ENCODE measurements at places on chromosomes 1 and 21. TPM values are rescaled to one million over a fixed set of nuclear protein-coding genes. Genes with fewer than 3 reads are reported as not detected.
A peak's percentile ranks its signal among the peaks of the same experiment; 100 is the strongest.

- H3K27me3 ChIP-seq: no peaks in the 10 kb centered on the region
- no peaks in the 10 kb centered on the region for H3K4me1 ChIP-seq
- no peak overlapping the region for H3K4me3 ChIP-seq
- no peak for DNase-seq
Observed at GRCh38 chr1:244887281-244887680, 22.9 kb upstream of the HNRNPU start.

DNA sequence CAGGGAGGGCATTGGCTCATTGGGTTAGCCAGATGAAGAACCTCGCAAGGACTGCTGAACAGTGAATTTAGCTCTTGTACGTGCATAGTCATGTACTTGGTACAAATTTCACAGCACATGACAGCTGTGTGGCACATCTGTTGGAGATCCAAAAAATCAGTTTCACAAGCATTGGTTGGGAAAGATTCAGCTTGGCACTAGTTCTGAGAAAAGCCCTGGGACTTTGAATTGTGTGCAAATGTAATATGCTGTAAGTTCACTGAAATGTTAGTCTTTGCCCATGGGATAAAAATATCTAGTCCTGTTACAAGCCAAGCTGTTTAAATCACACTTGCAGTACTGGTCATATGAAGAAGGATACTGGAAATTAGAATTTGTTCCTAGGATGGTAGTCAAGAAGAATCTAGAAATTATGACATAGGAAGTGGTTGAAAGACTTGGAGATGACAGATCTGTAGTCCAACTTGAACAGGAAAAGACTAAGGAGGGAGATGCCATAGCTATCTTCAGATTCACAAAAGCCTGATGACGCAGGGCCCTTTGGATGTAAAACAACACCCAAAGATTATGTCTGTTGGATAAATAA lies 19.2 kb downstream of the LAMC2 start:
- H3K27ac ChIP-seq: no peak overlapping the region
- no peaks in the 10 kb centered on the region for H3K4me1 ChIP-seq
- H3K27me3 ChIP-seq: no peaks in the 10 kb centered on the region
- no peak overlapping the region for H3K4me3 ChIP-seq
- H3K36me3 ChIP-seq: no peaks in the 10 kb centered on the region
- no peak for DNase-seq

GRCh38 chr1:98077691-98078090 lies 156.9 kb upstream of the DPYD start:
- H3K36me3 ChIP-seq: no peaks in the 10 kb centered on the region
- no peaks in the 10 kb centered on the region for H3K4me1 ChIP-seq
- no peaks in the 10 kb centered on the region for H3K27me3 ChIP-seq
- no peak for DNase-seq
- H3K27ac ChIP-seq: no peak overlapping the region

DNA sequence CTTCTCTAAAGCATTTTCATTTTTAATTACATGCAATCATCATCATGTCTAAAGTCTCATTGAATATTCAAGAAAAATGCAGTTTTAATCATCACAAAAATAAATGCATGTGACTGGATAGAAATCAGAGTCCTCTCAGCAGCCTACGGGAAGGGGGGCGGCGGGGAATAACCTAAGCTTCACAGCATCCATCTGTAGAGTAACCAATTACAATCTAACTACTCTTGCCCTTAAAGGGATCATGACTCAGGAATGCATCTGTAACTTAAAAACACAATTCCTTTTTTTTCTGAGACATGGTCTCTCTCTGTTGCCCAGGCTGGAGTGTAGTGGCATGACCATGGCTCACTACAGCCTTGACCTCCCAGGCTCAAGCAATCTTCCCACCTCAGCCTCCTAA lies 22.6 kb downstream of the MTF1 start:
- H3K36me3 ChIP-seq: peaks cover 58% of the 10 kb centered on the region
- no peak for DNase-seq
- H3K27me3 ChIP-seq: no peaks in the 10 kb centered on the region
- H3K4me3 ChIP-seq: no peak overlapping the region

DNA sequence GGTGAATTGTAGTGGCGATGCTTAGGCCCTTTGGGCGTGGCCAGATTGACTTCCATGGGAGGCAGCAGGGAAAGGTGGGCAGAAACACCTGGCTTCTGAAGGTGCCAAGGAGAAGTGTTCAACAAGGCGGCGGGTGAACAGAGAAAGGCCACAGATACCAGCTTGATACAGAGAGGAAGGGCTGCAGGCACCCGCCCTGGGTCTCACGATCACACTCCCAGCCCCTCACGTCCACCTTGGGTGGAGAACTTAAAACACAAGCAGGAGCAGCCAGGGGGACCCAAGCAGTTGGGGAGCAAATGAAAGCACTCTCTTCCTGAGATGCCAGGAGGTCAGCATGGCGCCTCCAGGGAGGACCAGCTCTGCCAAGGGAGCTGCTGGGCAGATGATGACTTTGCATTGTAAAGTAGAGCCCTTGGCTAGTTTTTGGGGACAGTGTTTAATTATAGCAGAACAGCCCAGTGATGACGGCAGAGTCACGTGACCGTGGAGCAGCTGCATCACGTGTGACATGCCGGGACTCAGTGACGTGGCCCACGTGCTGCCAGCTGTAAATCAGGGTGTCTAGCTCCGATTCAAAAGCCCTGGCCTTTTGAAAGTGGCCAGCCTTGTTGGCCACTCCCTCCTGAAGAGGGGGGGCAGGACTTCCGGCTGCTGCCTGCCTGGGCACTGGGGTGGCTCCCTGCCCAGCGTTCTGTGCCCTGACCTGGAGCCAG lies 19.0 kb downstream of the SLC37A1 start:
- H3K4me1 ChIP-seq: peaks cover 32% of the 10 kb centered on the region
- H3K4me3 ChIP-seq: no peak overlapping the region
- DNase-seq: peak; percentile 84
- no peak overlapping the region for H3K27ac ChIP-seq
- no peaks in the 10 kb centered on the region for H3K27me3 ChIP-seq

GRCh38 chr1:48785869-48786268 lies 9.2 kb upstream of the BEND5 start:
- H3K36me3 ChIP-seq: no peaks in the 10 kb centered on the region
- no peaks in the 10 kb centered on the region for H3K27me3 ChIP-seq
- DNase-seq: no peak

GRCh38 chr1:155136748-155137147 lies 1.1 kb downstream of the SLC50A1 start:
- peaks cover 70% of the 10 kb centered on the region for H3K4me1 ChIP-seq
- peak overlapping the region; percentile 66 for H3K4me3 ChIP-seq
- DNase-seq: no peak
- H3K27me3 ChIP-seq: no peaks in the 10 kb centered on the region

OLFM3 gene
- total RNA-seq: not detected

- H3K4me1 ChIP-seq: peaks cover 22% of the 10 kb centered on the region
- H3K27me3 ChIP-seq: no peaks in the 10 kb centered on the region
- peak overlapping the region; percentile 42 for H3K27ac ChIP-seq
- no peaks in the 10 kb centered on the region for H3K36me3 ChIP-seq
- no peak for DNase-seq
- no peak overlapping the region for H3K4me3 ChIP-seq
Observed at GRCh38 chr1:183841950-183842794, 37.3 kb downstream of the RGL1 start.

GBP5 gene
- total RNA-seq: 24.5 TPM

GRCh38 chr1:155272466-155273342 lies 600 bp downstream of the CLK2 start:
- H3K27me3 ChIP-seq: no peaks in the 10 kb centered on the region
- DNase-seq: no peak
- peaks cover 23% of the 10 kb centered on the region for H3K36me3 ChIP-seq
- H3K4me3 ChIP-seq: peak overlapping the region; percentile 64
- H3K4me1 ChIP-seq: peaks cover 19% of the 10 kb centered on the region

DNA sequence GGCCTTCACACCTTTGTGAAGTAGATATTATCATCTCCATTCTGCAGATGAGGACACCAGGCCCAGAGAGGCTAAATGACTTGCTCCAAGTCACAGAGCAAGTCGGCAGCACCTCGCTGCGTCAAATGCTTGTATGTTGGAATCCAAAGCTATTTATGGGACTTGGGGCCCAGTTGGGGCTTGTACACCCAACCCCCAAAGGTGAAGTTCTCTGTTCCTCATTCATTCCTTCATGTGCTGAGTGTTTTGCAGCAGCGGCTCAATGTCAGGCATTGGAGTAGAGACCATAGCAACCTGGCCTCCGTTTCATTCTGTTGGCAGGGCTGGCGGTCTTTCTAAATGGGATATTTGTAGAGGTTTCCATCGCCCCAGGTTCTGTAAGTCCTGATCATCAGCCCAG lies 113.4 kb upstream of the SLC25A33 start:
- H3K4me1 ChIP-seq: peaks cover 14% of the 10 kb centered on the region
- H3K27ac ChIP-seq: no peak overlapping the region
- no peak overlapping the region for H3K4me3 ChIP-seq
- no peak for DNase-seq

DNA sequence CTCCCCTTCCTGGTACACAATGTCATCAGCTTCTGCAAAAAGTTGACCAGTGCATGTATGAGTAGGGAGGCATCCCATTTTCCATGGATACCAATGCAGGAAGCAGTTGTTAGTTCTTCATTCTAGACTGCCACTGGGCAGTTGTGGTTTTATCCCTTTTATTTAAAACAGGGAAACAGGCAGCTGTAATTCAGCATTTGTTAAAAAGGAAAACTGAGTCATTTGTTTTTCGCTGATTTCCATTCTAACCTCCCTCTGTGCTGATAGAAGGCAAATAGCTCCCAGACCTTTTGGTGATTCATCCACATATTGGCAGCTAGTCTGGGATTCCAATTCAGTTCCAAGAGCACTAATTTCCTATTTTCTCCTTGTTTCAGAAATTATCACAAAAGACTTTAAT lies 21.1 kb upstream of the ABCA4 start:
- no peak overlapping the region for H3K27ac ChIP-seq
- H3K36me3 ChIP-seq: no peaks in the 10 kb centered on the region
- no peak overlapping the region for H3K4me3 ChIP-seq

DNA sequence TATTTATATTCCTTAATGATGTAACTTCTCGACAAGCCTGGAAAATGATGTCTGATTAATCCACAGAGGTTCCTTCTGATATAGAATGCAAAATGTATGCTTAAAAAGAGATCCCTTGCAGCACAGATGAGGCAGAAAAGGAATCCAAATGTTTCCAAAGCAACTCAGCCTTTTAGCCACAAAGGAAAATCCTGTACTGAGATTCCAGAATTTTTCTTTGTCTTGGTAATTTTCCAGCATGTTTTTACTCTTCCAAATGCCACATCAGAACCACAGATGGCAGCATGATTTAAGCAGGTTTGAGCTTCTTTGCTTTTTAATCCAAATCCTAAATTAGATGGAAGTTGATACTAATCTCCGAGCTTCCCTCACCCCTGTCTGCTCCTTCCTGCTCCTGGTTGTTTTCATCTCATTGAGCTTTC lies 176.4 kb upstream of the PALMD start:
- no peak overlapping the region for H3K27ac ChIP-seq
- no peak for DNase-seq
- H3K4me3 ChIP-seq: no peak overlapping the region
- no peaks in the 10 kb centered on the region for H3K36me3 ChIP-seq
- no peaks in the 10 kb centered on the region for H3K4me1 ChIP-seq
- H3K27me3 ChIP-seq: no peaks in the 10 kb centered on the region

GRCh38 chr1:208071435-208072031 lies 160.6 kb upstream of the CD34 start:
- H3K27me3 ChIP-seq: no peaks in the 10 kb centered on the region
- no peaks in the 10 kb centered on the region for H3K4me1 ChIP-seq
- H3K4me3 ChIP-seq: no peak overlapping the region
- no peak for DNase-seq
- peaks cover 96% of the 10 kb centered on the region for H3K36me3 ChIP-seq

ATF6 gene
- 35.7 TPM for total RNA-seq

- DNase-seq: no peak
- no peaks in the 10 kb centered on the region for H3K36me3 ChIP-seq
- no peak overlapping the region for H3K4me3 ChIP-seq
Observed at GRCh38 chr21:23131177-23131576, 2133.0 kb downstream of the NCAM2 start.

GRCh38 chr1:84888753-84889152 lies 4.3 kb downstream of the LPAR3 start:
- H3K27ac ChIP-seq: no peak overlapping the region
- DNase-seq: no peak
- peaks cover 16% of the 10 kb centered on the region for H3K27me3 ChIP-seq
- H3K36me3 ChIP-seq: no peaks in the 10 kb centered on the region
- H3K4me1 ChIP-seq: peaks cover 14% of the 10 kb centered on the region

SHE gene
- total RNA-seq: 28.9 TPM

CACHD1 gene
- total RNA-seq: 26.3 TPM

SPRR2F gene
- total RNA-seq: not detected

DNA sequence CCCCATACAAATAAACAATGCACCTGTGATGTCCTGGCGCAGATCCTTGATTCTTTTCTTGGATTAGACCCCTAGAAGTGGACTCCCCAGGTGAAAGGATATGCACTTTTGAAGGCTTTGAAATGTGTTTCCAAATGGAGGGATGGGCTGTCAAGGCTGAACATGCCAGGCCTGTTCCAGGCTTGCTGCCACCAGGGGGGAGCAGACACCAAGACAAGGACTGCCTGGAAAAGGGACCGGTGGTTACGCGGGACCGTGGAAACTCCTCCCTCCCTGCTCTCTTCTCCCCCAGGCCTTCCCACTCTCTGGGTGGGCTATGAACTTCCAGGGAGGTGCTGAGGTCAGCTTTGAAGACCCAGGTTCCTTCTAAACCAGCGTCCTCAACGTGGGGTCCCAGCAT lies 12.7 kb downstream of the C1QB start:
- no peak for DNase-seq
- no peaks in the 10 kb centered on the region for H3K27me3 ChIP-seq
- H3K27ac ChIP-seq: no peak overlapping the region
- no peak overlapping the region for H3K4me3 ChIP-seq
- no peaks in the 10 kb centered on the region for H3K4me1 ChIP-seq
- no peaks in the 10 kb centered on the region for H3K36me3 ChIP-seq

OR2W3 gene
- total RNA-seq: 5.3 TPM

- H3K36me3 ChIP-seq: peaks cover 29% of the 10 kb centered on the region
- DNase-seq: no peak
- H3K4me3 ChIP-seq: peak overlapping the region; percentile 52
- H3K27ac ChIP-seq: peak overlapping the region; percentile 100
- H3K27me3 ChIP-seq: no peaks in the 10 kb centered on the region
- peaks cover 24% of the 10 kb centered on the region for H3K4me1 ChIP-seq
Observed at GRCh38 chr1:25247829-25248754, 838 bp upstream of the RSRP1 start.

DNA sequence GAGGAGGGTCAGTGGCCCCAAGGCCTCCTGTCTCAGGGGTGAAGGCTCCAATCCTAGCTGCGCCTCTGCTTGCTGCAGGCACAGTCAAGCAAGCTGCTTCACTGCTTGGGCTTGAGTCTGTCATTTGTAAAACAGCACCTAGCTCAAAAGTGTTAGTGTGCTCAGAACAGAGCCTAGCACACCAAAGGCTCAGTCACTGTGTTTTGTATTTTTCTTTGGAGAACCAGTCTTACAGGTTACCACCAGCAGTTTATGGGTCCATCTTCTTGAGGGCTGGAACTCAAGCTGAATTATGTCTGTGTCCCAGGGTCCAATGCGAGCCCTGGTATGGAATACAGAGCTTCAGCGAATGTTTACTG lies 113.6 kb downstream of the DMRTB1 start:
- H3K27me3 ChIP-seq: no peaks in the 10 kb centered on the region
- H3K27ac ChIP-seq: no peak overlapping the region
- H3K4me1 ChIP-seq: no peaks in the 10 kb centered on the region

All from upper lobe of left lung (tissue), 6 donors.